ENCODE measurements at places on chromosomes 7 and 10.

GRCh38 chr7:8931906-8932646 is 498.7 kb downstream of the NXPH1 start:
- no peak for DNase-seq

GRCh38 chr10:120606051-120606764 is 149.2 kb downstream of the PLPP4 start:
- DNase-seq: no peak

- DNase-seq: no peak
These were observed 207.9 kb downstream of the CACNA2D1 start for GRCh38 chr7:82235713-82236112.

- no peak for DNase-seq
These were observed 174.8 kb upstream of the PRPS1L1 start for GRCh38 chr7:18202315-18203045.

GRCh38 chr7:7183061-7183837 is 905 bp downstream of the C1GALT1 start:
- DNase-seq: no peak

DNA sequence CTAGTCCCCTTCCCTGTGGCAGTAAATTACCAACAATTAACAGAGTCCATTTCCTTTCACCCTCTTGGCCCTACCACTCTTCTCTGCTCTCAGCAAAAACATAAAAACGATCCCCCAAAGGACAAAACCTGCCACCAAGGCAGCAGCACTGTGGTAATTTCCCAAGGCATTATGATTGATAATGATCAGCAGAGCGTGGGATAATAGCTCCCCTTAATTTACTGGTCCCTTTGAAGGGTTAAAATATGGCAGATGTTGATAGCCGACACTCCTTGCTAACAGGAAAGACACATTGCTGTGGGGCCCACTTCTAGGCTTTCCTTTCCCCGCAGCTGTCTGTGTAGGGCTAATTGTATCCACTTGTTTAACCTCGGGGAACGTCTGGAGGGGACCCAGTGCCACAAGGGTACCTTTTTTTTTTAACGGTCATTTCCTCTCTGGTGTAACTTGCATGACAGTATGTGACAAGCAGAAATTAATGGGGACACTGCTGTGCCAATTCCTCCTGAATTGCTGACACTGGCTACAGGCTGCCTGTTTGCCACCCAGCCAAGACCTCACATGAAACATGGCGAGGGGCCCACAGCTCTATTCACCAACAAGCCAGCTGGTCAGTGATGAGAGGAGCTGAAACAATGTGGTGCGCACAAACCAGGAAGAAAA is 81.3 kb downstream of the CDK6 start:
- peak; percentile 73 for DNase-seq

DNA sequence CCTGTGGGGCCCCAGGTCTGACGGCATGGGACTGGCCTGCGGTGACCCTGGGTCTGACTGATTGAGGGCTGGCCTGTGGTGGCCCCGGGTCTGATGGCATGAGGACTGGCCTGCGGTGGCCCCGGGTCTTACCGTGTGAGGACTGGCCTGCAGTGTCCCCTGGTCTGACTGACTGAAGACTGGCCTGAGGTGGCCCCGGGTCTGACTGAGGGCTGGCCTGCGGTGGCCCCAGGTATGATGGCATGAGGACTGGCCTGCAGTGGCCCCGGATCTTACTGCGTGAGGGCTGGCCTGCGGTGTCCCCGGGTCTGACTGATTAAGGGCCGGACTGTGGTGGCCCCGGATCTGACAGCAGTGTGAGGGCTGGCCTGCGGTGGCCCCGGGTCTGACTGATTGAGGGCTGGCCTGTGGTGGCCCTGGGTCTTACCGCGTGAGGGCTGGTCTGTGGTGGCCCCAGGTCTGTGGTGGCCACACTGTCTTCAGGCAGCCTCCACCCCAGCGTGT is 10.9 kb downstream of the JAKMIP3 start:
- no peak for DNase-seq

DNA sequence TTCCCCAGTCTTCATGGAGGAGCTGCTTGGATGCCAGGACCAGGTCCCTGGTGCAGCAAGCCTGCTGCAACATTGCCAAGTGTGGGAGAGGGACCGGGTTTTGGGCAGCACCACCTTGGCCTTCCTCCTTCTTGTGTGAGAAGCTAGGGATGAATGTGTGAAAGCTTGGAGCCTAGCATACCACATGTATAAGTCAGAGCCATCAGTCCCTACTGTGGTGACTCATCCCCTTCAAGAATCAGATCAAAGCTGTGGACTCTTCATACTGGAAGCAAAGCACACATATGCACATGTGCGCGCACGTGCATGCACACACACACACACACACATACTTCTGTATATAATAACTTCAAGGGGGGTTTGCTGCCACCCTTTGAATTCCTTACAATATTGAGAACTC is 527.8 kb downstream of the LRMDA start:
- DNase-seq: no peak

DNA sequence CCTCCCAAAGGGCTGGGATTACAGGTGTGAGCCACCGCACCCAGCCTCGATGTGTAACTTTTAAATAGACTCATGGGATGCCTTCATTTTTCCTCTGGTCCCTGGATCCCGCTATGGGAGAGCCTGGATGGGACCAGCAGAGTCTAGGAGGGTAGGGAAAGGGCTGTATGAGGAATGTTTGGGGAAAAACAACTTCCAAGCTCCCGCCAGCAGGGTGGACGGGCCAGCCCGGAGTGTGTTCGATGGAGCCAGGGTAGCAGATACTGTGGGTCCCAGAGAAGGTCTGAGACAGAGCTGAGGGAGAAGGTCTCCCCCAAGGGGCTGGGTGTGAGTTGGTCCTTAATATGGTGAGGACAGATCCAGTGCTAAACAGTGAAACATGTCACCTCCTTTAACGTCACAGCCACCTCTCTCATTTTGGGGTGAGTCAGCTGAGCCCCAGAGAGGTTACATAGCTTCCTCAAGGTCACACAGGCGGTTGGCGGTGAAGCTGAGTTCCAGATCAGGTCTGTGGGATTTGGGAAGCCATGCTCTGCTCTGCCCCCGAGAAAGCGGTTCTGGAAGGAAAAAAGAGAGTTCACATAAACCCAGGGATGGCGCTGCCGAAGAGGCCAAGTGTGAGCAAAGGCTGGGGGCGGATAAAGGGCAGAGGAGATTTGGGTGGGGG is 66.4 kb downstream of the MYL10 start:
- DNase-seq: no peak

DNA sequence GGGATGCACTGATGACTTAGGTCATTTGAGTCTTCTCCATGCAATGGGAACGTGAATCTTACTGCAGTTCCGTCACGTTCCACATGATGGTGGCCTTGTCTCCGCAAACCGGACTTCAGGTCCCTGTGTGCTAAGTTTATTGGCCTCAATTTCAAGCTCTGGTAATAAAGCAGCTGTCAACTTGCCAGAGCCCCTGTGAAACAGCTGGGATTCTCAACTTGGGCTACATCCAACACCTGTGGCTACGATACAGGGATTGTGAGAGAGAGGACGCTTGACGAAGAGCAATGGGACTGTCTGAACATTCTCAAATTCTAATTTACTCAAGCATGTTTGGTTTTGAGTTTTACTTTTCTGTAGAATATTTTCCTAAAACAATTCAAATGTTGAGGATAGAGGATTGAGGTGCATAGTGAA is 174.2 kb downstream of the PTN start:
- DNase-seq: peak; percentile 81

- DNase-seq: no peak
These were observed 323.3 kb downstream of the CRPPA start for GRCh38 chr7:16098058-16098457.

Measured in NCI-H446 treated with DMSO at 0.1 percent for 48 hours (cell line).